A673 (cell line): ENCODE measurements at places on chromosomes 4 and X. TPM values are rescaled to one million over a fixed set of nuclear protein-coding genes. Genes with fewer than 3 reads are reported as not detected.

DNA sequence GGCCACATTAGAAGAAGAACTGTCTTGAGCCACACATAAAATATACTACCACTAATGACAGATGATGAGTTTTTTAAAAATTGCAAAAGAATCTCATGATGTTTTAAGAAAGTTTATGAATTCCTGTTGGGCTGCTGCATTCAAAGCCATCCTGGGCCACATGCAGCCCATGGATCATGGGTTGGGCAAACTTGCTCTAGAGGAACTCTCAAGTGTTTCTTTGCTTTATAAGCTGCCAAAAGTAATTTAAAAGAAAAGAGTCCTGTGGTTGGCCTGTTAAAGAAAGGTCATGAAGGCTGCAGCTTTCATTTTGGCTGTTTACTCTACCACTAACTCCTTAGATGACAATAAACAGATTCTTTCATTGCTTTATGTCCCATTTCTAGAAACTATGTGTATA lies 218.2 kb downstream of the SCFD2 start:
- no peaks in the 10 kb centered on the region for H3K4me1 ChIP-seq
- H3K27me3 ChIP-seq = no peaks in the 10 kb centered on the region
- no peak for DNase-seq
- no peak overlapping the region for H3K27ac ChIP-seq
- H3K4me3 ChIP-seq = no peak overlapping the region
- H3K36me3 ChIP-seq = no peaks in the 10 kb centered on the region

DNA sequence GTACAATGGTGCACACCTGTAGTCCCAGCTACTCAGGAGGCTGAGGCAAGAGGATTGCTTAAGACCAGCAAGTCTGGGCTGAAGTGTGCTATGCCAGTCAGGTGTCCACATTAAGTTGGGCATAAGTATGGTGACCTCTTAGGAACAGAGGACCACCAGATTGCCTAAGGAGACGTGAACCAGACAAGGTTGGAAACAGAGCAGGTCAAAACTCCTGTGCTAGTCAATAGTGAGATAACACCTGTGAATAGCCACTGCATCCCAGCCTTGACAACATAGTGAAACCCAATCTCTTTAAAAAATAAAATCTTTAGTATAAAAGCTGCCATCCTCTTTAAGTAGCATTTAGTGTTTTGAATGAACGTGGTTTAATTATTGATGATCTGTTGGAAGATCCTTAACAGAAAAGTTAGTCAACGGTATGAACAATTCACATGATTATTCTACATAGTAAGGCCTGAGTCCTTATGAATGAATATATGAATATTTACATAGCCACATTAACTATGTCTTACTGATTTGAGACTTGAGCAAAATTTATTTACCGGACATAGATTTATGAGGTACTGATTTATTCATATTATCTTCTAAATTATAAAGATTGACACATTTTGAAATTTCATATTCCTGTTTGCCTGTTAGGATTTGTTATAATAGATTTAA lies 63.2 kb downstream of the UBE2K start:
- H3K27me3 ChIP-seq = no peaks in the 10 kb centered on the region
- H3K4me1 ChIP-seq = no peaks in the 10 kb centered on the region
- no peak for DNase-seq
- H3K27ac ChIP-seq = no peak overlapping the region
- no peak overlapping the region for H3K4me3 ChIP-seq

GRCh38 chr4:109441862-109442458 lies 8.3 kb downstream of the SEC24B start:
- peaks cover 31% of the 10 kb centered on the region for H3K4me1 ChIP-seq
- no peaks in the 10 kb centered on the region for H3K27me3 ChIP-seq
- peaks cover 14% of the 10 kb centered on the region for H3K36me3 ChIP-seq
- H3K27ac ChIP-seq = no peak overlapping the region
- no peak overlapping the region for H3K4me3 ChIP-seq

GRCh38 chr4:94791701-94792100 lies 33.9 kb downstream of the BMPR1B start:
- no peak overlapping the region for H3K4me3 ChIP-seq
- H3K27me3 ChIP-seq = no peaks in the 10 kb centered on the region
- H3K36me3 ChIP-seq = no peaks in the 10 kb centered on the region

- H3K27ac ChIP-seq = no peak overlapping the region
- no peak for DNase-seq
- no peaks in the 10 kb centered on the region for H3K4me1 ChIP-seq
- no peaks in the 10 kb centered on the region for H3K27me3 ChIP-seq
- no peak overlapping the region for H3K4me3 ChIP-seq
Measured at GRCh38 chr4:76326515-76326914, 20.0 kb downstream of the STBD1 start.

LINC00632 gene
- total RNA-seq = 4.2 and 7.5 TPM in 2 replicates

CSN1S1 gene
- not detected in 2 replicates for total RNA-seq

CT45A1 gene
- total RNA-seq = not detected in 2 replicates
